Daoy (cell line): ENCODE measurements at places on chromosomes 1 and 21. TPM values are rescaled to one million over a fixed set of nuclear protein-coding genes. Genes with fewer than 3 reads are reported as not detected.

Gene PLCH2
- total RNA-seq = 0.06 TPM in 1 of 2 replicates, not detected in the other

DNA sequence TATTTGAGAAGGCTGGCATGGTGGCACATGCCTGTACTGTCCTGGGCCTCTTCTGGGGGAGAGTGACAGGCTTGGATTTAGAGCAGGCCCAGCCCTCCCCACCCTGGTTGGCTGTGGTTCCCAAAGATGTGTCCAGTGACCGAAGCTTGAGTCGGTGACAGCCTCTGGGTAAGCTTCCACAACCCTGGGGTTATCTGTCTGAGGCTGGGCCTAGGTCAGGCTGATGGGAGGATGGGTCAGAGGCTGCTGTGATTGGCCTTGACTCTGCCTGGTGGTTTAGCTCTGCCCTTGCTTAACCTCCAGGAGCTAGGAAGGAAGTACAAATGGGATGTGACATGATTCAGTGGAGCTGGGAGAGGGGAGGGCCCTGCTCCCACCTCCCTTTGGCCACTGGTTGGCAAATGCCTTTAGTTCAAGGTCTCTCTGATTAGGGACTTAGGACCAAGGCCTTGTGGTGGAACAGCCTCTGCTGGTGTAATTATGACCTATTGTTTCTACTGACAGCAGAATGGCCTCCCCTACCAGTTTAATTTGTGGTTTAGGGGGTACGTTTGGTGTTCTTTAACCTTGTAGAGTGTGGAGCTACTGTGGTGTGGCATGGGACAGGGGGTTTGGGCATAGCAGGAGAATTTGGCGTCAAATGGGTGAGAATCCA, 16.6 kb downstream of the NUDC start:
- DNase-seq = no peak

Gene SPRR2B
- not detected in 2 replicates for total RNA-seq

Gene PCP4L1
- 0.06 TPM in 1 of 2 replicates, not detected in the other for total RNA-seq

Gene NR5A2
- 0.18 and 0.23 TPM in 2 replicates for total RNA-seq

DNA sequence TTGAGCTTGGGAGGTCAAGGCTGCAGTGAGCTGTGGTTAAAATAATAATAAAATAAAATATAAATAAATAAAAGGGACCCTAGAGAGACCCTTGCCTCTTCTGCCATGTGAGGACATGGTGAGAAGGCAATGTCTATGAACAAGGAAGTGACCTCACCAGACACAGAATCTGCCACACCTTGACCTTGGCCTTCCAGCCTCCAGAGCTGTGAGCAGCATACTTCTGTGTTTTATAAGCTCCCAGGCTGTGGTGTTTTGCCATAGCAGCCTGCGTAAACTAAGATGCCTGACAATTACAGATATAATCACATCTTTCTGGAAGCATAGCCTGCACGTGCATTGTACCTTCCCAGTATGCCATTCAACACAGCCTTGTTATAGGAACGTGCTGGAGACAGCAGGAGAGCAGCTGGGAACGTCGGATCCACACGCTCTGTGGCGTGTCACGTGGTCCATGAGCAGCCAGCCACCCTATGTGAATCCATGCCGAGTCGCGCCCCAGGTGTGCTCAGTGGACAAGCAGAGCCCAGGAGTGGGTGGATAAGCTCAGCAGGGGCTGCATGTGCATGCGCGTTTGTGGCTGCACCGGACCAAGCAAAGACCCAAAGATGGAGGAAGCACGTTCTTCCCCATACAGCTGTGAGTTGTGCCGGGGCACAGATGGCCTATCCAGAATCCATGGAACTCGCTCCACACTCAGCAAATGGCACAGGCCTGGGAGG, 17.8 kb downstream of the WNT9A start:
- DNase-seq = no peak

DNA sequence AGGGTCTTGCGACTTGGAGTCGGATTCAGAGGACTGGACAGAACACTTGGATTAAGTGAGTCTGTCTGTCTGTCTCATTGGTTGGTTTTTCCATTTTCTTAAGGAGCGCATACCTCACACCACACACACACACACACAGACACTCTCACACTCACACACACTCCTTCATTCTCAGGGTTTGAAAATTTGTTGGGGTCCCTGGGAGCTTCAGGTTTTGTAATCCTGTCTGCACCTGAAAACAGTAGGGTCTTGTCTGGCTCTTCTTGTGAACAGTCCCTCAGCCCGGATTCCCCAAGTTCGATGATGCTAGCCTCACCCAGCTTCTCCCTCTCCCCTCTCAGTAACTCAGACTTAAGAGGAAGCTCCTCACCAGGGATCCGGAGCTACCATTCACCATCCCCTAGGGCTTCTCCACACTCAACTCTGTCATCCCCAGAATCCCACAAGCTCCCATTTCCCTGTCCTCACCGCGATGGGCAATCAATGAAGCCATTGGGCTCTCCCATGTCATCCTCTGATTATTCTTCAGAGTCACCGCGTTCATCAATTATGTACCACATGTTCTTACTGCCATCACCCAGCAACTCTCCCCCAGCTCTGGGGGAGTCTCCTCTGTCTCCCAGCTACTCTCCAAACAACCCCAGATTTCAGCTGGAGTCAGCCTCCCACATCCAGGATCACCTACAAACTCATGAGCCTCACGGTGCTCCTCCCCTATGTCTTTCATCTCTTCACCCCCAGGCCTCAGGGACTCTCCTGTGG, 1530.9 kb upstream of the TPTE start:
- peak; percentile 95 for DNase-seq

- no peak for DNase-seq
Observed at GRCh38 chr1:55682198-55682597, 467.0 kb upstream of the USP24 start.

GRCh38 chr1:221100611-221101010, 221.4 kb downstream of the HLX start:
- DNase-seq = peak; percentile 44

Gene CFHR4
- not detected in 2 replicates for total RNA-seq

Gene SLC30A2
- 0.18 TPM in 1 of 2 replicates, not detected in the other for total RNA-seq

DNA sequence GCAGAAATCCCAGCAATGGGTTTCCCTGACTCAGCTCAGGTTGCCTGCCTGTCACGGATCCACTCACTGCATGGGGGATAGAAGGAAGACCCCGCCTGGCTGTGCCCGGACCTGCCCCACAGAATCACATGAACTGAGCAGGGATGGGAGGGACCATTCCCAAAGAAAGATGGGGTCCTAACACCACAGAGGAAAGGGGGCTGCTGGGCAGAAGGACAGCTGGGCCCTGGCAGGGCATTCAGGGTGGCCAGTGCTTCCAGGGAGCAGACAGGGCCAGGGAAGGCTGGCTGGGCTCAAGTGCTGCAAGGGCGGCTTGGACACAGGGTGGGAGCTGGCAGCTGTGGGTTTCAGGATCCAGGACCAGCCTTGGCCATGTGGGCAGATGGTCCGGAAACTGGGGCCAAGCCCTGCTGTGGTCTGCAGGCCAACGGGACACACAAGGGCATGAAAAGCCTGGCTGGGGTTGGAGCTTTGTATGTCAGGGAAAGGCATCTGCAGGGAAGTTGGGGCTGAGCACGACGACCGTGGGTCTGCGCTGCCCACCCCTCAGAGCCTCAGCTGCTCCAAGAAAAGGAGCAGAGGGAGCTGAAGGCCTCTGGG, 723.9 kb downstream of the PTPRU start:
- no peak for DNase-seq

Gene IGSF21
- total RNA-seq = not detected in 2 replicates

Gene NGF
- 0.45 and 0.51 TPM in 2 replicates for total RNA-seq

DNA sequence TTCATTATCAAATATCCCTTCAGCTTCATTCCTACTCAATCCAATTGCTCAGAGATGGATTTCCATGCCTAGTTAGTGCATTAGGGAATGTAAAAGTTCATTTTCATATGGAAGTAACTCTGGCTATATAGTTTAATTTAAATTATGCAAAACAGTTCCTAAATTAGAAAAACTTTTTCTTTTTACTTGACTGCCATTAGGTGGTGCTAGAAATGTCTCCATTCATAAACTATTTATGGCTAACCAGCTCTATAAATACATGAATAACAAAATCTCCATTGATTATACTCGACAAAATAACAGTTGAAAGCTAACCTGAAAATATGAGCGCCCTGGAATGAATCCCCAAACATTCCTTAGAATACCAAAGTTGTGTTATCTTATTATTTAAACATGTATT, 311.4 kb downstream of the USH2A start:
- no peak for DNase-seq

- peak; percentile 80 for DNase-seq
Observed at GRCh38 chr1:155206891-155207805, 549 bp downstream of the THBS3 start.

Gene NCF2
- total RNA-seq = 19.7 and 26.2 TPM in 2 replicates

GRCh38 chr1:64755361-64755760, 10.5 kb downstream of the RAVER2 start:
- DNase-seq = no peak

GRCh38 chr1:232486006-232486405, 143.9 kb downstream of the SIPA1L2 start:
- no peak for DNase-seq

GRCh38 chr1:228884196-228884595, 148.9 kb downstream of the RHOU start:
- no peak for DNase-seq

DNA sequence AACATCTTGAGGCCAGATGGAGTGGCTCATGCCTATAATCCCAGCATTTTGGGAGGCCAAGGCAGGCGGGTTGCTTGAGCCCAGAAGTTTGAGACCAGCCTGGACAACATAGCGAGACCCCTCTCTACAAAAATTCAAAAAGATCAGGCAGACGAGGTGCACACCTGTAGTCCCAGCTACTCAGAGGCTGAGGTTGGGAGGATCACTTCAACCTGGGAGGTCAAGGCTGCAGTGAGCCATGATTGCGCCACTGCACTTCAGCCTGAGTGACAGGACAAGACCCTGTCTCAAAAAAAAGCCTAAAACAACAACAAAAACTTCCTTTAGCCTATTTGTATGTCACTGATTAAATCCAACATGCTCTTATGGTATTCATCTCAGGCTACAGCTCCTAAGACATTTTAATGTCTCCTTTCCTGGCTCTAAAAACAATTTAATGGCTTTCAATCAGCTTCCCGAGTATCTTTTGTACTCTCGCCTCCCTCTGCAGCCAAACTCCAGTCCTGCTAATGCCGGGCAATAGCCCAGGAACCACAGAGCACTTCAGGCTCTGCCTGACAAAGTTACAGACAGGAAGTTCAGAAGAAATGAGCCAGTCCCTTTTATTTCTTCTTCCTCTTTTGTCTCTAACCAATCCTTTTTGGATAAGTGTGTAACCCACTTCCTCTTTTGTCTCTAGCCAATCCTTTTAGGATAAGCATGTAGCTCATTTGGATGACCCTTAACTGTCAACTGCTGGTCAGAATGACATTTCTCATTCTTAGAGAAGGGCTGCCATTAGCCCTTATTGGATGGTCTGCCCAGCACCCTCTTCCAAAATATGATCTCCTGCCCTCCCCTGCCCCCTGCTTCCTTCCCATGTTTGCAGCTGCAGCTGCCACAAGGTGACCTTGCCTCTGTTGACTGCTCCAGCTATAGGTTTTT, 6.6 kb upstream of the DOP1B start:
- peak; percentile 55 for DNase-seq

GRCh38 chr1:179327679-179328078, 34.1 kb downstream of the SOAT1 start:
- DNase-seq = no peak

DNA sequence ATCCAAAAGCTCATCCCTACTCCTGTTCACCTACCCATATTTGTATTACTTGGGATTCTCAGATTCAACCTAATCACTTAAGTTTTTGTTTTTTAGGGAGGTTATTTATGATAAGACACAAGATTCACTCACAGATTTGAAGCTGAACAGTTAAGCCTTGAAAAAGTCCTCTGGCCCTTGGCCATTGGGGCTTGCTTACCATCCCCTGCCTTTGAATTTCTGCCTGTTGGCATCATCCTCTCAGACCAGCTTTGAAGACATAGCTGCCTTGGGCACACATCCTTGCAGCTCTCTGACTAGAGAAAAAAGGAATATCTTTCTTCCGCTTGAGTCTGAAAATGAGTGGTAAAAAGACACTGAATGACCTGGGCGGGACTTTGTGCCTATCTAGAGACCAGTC, 41.8 kb upstream of the RALGPS2 start:
- DNase-seq = no peak

Gene PERM1
- not detected in 2 replicates for total RNA-seq

Gene HES3
- total RNA-seq = not detected in 2 replicates

Gene MIS18A
- total RNA-seq = 53.7 and 73.1 TPM in 2 replicates

GRCh38 chr1:237012361-237012760, 8.1 kb upstream of the MT1HL1 start:
- DNase-seq = no peak

Gene JMJD4
- total RNA-seq = 17.3 and 22.3 TPM in 2 replicates

GRCh38 chr21:44929799-44930542, 9.3 kb upstream of the ITGB2 start:
- DNase-seq = no peak

DNA sequence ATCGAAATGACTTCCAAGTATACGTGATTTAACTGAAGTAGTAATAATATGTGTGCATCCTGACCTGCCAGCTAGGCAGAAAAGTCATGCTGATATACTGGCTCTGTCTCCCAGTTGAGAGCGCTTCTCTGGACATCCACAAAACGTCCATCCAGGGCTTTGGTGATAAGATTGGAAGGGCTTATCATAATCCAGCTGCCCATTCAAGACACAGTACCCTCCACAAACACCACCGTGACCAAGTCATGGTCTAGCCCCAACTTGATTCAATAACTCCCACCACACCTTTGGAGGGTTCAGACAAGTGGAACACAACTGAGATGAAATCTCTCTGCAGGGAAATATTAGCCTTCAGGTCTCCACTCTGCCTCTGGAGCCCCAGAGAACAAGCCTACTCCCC, 76.2 kb downstream of the CD46 start:
- no peak for DNase-seq

DNA sequence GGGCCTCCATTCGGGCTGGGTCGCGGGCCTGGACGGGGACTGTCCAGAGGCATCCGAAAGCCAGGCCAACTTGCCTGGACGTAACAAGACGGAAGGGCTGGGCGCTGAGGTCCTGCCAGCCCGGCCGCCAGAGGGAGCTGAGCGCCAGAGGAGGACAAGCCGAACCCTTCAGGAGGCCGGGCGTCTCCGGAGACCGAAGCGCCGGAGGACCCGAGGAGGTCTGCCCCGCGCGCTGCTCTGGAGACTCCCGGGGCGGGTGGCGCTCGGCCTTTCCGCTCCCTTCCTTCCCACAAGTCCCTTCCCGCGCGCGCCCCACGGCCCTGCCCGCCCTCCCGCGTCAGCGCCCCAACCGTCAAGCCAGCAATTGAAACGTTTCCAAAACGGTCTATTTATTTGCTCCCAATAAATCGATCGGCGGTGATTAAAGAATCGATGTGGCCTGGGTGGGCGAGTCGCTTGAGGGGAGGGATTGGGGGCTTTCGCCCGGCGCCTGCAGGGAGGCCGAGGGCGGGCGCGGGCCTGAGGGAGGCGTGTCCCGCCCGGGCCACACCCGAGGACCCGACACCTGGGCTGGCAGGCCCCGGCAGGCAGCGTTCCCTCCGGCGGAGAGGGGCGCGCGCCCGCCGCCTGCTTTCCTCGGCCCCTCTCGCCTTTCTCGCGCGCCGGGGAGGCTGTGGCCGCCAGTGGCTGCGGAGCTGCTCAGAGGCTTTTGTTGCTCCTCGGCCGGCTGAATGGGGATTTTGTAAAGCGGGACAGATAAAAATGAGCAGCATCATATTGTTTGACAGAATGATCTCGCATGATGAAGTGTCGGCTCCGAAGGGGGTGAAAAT, 5.2 kb upstream of the FOXD3 start:
- peak; percentile 92 for DNase-seq

GRCh38 chr1:152461544-152461943, 47.5 kb upstream of the CRNN start:
- DNase-seq = peak; percentile 74

- no peak for DNase-seq
Observed at GRCh38 chr1:65581119-65581518, 160.7 kb downstream of the LEPR start.
